Stimulated activated CD8-positive, alpha-beta memory T cell treated with anti-CD3 and anti-CD28 coated beads, Interleukin-7, amount 100 ng/mL, for 1 hour (primary cell): ENCODE measurements at places on chromosomes 7 and 10.

GRCh38 chr10:22658745-22659410 lies 55.5 kb downstream of the PIP4K2A start:
- DNase-seq = no peak

DNA sequence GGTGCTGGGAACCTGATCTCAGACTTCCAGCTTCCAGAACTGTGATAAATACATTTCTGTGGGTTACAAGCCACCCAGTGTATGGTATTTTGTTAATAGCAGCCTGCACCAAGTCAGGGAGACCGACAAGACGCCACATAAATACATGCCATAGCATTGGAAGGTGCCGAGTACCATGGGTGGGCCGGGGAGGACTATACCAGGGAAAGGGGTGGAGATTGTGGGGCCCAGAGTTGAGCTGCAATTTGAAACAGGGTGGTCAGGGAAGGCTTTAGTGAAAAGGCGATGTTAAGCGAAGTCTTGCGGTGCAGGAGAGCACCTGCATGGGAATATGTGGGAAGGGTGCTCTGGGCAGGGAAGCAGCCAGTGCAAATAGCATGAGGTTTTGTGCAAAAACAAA lies 88.9 kb upstream of the LRRC4 start:
- no peak for DNase-seq

- DNase-seq = no peak
Measured at GRCh38 chr7:99140813-99141212, 3.1 kb downstream of the SMURF1 start.

DNA sequence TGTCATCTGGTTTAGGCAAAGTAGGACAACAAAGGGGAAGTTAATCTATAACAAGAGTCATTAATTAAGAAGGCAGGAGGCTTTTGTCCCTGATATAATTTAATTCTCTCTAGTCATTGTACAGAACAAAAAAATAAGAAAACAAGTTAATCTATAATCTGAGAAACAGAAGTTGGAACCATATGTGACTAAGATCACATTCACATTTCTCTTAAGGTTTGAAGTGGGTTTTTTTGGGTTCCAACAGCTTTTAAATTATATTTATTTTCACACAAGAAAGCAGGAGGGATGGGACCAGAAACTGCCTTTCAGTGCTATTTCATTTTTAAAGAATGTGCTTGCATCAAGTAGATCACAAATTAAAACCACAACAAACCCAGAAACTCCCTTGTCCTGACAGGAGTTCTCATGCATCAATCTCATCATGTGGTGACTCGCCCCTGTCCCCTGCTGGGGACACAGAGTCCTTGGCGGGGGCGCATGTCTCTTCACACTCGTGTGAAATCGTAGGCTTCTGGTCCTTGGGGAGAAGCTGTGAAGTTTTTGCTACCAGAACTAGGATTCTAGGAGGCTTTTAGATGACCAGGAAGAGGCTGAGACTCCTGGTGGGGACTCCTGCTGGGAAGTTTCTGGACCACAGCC lies 10.1 kb upstream of the OPN4 start:
- no peak for DNase-seq
